Gastroesophageal sphincter (tissue), 4 donors: ENCODE measurements at places on chromosomes 2 and 18. TPM values are rescaled to one million over a fixed set of nuclear protein-coding genes. Genes with fewer than 3 reads are reported as not detected.

DNA sequence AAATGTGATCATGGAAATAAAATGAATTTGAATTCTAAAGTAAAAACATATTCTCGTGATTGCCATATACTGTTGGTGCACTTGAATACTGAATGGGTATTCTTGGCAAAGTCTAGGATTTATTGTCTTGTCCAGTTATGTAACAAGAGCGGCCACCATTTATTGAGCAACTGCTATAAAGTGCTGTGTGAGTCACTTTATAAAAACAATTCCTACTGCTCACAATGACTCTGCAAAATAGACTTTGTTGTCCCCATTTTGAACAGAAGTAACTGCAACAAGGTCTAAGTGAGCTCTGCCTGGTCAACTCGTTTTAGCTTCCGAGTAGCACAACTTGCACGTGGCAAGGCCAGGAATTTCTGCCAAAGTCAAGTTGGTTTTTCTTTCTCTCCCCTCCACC is 995.6 kb upstream of the FANCL start:
- no peak for ATAC-seq

DNA sequence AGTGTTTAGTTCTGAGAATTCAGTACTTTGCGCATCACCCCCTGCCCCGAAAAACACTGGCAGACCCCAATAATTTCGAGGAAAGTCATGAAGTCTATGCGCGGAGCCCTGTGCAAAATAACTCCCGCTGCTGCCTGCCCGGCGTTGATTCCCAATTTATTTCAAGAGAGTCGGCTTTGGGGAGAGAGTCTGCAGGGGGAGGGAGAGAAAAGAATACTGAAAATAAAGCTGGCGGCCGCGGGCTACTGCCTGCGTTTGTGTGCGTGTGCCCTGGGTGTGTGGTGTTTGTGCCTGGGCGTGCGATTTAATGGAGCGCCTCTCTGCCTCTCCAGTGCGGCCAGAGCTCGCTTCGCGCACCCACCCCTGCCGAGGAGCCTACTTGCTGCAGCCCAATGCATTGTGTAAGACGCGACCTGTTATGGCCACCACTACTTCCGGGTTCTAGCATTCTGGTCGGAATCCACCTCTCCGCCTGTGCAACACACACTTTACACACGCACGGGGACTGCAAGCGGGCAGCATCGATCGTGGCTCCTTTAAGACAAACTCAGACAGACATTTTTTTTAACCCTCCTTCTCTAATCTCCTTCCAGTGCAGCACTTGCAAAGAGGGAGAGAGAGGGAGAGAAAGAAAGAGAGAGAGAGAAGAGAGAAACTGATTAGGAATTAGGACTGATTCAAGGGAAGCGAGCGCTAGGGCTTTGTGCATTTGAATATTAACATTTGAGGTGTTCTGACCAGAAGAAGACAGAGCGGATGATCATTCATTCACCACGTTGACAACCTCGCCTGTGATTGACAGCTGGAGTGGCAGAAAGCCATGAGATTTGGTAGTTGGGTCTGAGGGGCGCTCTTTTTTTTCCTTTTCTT is at the start of gene MEIS1:
Gene MEIS1 (plus strand): TSS at position 447 of the 870 bp plus-strand sequence. CDS start 732 bp downstream, outside the sequence.
- peak; percentile 86 for ATAC-seq

- peak; percentile 88 for ATAC-seq
Measured at GRCh38 chr2:159797543-159798375, at the start of gene CD302. CD302 (minus strand) TSS chr2:159798208; CDS start chr2:159798198, 10 bp downstream.

The CHRND gene
- not detected for total RNA-seq
